Stimulated activated CD4-positive, alpha-beta T cell treated with anti-CD3 and anti-CD28 coated beads, Interleukin-2, amount 100 ng/mL, for 4 hours (primary cell): ENCODE measurements at places on chromosomes 7 and 10.

DNA sequence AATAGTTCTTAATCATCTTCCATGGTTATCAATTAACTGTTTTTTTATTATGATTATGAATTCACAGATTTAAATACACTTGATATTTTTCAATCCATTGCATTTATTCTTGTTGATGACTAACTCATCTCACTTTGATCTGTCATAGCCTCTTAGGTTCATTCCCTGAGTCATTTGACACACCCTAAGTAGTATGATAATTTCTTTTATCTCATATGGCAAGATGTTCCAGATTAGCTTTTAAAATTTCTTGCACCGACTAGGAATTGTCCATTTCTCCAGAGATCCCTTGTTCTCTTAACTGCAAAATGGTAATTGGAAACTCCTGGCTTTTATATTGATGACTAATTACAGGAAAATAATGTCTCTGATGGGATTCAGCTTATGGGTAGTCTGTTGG is 87.6 kb upstream of the CCDC6 start:
- no peak for DNase-seq

GRCh38 chr7:80154656-80155333 is 20.2 kb downstream of the GNAI1 start:
- no peak for DNase-seq

- DNase-seq: no peak
Measured at GRCh38 chr10:22174442-22174841, 43.4 kb downstream of the EBLN1 start.

DNA sequence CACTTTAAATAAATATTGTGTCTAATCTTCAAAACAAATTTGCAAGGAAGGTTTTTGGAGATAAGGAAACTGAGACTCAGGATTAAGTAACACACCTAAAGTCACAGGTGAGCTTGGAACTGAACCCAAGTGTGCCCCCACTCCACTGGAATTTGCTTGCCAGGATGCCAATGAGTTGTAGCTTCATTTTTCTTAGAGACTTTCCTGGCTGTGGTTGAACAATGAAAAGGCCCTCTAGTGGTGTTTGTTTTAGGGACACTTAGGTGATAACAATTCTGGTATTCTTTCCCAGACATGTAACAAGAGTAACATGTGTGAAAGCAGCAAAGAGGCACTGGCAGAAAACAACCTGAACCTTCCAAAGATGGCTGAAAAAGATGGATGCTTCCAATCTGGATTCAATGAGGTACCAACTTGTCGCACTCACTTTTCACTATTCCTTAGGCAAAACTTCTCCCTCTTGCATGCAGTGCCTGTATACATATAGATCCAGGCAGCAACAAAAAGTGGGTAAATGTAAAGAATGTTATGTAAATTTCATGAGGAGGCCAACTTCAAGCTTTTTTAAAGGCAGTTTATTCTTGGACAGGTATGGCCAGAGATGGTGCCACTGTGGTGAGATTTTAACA is 1.5 kb downstream of the IL6 start:
- no peak for DNase-seq
